Mucosa of gallbladder (tissue), 1 donor: ENCODE measurements at places on chromosomes 6 and 20.
A peak's percentile ranks its signal among the peaks of the same experiment; 100 is the strongest.

DNA sequence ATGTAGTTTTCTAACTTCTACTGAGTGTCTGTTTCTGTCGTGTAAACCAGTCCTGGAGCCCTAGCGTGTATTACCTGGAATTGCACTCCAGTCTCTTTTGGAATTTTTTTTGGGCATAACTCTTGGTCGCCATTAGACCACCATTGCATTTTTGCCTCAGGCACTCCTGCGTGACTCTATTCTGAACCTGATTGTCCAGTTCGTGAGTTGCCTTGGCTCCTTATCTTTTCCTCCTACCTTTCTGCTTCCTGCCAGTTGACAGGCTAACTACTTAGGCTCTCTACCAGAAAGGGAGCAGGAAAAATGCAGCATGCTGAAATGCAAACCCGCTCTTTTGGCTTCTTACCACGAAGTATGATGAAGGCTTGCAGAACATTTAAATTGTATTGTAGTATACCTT is 490.9 kb upstream of the SOX4 start:
- no peak for DNase-seq

DNA sequence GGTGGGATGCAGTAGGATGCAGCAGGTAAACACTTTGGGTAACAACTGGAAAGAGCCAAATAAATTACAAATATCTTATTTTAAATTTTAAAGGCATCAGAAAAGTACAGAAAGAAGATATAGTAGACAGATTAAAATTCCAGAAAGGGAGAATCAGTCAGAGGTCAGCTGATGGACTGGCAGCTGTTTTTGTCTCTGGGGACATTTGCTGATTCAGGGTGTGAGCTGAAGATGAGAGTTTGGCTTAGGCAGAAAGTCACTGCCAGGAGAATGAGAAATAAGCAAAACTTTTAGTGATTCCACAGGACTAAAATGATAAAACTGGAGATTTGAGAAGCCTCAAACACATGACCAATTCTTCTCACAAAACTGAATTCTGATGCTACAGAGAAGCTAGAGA is 39.5 kb downstream of the AHI1 start:
- no peak for DNase-seq

GRCh38 chr6:39086294-39086693 is 28.7 kb downstream of the SAYSD1 start:
- no peak for DNase-seq

GRCh38 chr6:455835-456234 is 64.3 kb downstream of the IRF4 start:
- no peak for DNase-seq

DNA sequence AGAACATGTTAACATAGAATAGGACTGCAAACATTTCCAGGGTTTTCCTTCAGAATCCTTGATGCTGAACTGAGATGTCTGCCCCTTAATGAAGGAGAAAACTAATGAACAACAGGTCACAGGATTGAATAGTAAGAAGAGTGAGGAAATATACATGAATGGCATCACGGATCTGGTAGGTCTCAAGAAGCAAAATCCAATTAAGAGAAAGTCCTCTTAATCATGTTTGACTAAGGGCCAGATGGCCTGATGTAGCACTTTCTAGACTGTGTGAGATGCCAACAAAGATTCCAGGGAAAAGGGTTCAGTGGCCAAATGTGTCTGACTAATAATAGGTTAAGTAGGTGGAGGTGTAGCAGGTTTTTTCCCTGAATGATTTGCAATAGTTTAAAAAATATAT is 13.7 kb upstream of the SHPRH start:
- DNase-seq: no peak

GRCh38 chr6:149212892-149213801 is 104.4 kb upstream of the TAB2 start:
- no peak for DNase-seq

- DNase-seq: no peak
Measured at GRCh38 chr20:4230651-4231050, 215.3 kb upstream of the RNF24 start.

GRCh38 chr6:119446115-119446554 is 96.6 kb upstream of the MAN1A1 start:
- no peak for DNase-seq

GRCh38 chr6:167879612-167880011 is 52.9 kb downstream of the AFDN start:
- DNase-seq: no peak

GRCh38 chr6:30202366-30202765 is 10.8 kb downstream of the TRIM26 start:
- no peak for DNase-seq

DNA sequence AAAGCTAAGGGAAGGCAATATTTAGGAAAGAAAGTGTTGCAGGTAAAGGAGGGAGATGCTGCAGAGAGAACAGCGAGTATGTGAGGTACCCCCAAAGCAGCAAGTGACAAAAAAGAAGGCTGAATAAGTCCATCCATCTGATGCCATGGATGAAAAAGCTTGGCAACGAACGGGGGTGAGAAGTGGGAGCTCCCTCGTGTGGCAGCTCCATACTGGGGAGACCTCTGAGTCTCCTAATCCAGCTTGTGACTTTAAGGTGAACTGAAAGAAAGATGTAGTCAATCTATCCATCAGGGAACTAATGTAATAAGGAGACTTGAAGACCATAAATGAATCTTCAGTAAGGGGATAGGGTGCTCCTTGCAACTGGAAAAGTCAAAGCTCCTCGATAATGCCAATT is 156.6 kb downstream of the OTOR start:
- DNase-seq: no peak

GRCh38 chr6:518218-518617 is 126.7 kb downstream of the IRF4 start:
- DNase-seq: no peak

GRCh38 chr6:144144996-144145395 is 5.3 kb upstream of the STX11 start:
- no peak for DNase-seq

DNA sequence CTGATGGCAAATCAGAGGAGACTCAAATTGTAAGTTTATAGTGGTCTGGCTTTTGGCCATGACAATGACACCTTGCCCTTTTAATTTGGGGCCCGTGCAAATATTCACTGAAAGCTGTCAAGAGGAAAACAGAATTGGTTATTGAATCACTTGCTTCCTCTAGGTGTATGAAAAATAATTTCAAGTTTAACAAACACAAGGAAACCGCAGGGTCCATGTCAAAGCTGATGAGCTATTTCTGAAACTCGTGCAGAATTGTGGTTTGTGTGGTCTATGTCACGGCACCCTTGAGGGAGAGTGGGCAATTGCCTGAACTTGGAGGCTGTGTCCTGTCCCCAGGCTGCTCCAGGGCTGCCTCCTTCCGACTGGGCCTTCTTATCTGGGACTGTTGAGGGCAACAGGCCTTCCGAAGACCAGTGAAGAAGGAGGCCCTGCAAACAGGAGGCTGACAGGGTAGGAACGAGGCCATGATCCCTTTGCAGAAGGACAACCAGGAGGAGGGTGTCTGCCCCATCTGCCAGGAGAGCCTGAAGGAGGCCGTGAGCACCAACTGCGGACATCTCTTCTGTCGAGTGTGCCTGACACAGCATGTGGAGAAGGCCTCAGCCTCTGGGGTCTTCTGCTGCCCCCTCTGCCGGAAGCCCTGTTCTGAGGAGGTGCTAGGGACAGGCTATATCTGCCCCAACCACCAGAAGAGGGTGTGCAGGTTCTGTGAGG is 788 bp downstream of the TRIM40 start:
- DNase-seq: no peak

- no peak for DNase-seq
Measured at GRCh38 chr6:53728570-53729194, 63.1 kb upstream of the KLHL31 start.

DNA sequence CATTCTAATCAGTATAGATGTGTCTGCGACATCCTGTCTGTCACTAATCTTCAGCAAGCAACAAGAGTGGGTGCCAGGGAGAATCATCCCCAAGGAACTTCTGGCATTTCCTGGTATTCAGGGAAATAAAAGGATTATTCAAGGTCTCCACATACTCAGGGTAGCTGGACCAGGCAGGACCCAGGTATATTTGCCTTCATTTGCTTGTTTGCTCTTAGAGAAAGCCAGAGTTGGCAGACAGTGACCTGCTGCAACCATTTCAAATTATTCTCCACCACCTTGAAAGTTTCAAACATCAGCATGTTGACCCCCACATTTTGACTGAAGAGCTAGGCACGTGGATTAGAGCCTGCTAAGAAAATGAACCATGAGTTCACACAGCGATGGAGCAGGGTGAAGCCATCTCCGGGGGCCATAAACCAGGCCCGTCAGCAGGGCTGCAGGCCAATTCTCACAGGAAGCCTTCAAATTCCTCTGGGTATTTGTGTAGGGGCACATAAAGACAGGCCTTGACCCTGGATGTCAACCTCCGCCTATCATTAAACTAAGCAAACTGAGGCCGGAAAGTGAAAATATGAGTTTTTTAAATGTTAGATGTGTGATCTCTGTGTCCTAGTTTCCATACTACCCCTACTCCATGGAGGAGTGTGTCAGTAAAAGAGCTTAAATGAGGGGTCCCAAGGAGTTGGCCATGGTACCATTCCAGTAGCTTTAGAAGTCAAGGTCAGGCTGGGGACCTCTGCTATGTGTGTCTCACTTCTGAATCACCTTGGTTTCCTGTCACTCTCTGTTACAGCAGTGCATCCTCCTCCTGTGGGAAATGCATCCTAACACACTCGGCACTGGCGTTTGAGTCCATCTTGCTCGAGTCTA is 32.9 kb downstream of the TRAM2 start:
- DNase-seq: no peak

- DNase-seq: no peak
Measured at GRCh38 chr6:149727793-149728498, 10.0 kb upstream of the LATS1 start.

GRCh38 chr20:30484009-30484748 is 773.3 kb upstream of the DEFB115 start:
- DNase-seq: no peak

GRCh38 chr6:119348748-119349360 is 707 bp downstream of the MAN1A1 start:
- no peak for DNase-seq

DNA sequence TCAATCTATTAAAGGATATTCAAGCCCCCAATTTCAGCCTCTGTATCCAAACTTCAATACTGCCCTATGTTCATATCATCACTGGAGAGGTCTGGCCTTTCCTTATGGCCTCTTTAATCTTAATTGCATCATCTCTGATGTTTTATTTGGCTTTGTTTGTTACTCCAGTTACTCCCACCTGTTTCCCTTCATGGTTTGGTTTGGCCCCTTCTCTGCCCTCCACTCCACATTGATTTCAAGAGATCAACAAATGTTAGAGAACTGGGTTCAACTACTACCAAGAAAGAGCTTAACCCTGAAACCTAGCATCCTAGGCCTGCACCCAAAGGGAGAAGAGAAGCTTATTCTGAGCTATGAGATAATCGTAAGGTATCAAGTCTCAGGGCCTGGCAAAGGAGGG is 221.6 kb downstream of the LAMA2 start:
- no peak for DNase-seq

GRCh38 chr20:62198931-62199330 is 16.1 kb downstream of the MTG2 start:
- DNase-seq: no peak

- no peak for DNase-seq
Measured at GRCh38 chr6:143753678-143754077, 75.9 kb downstream of the PHACTR2 start.

- DNase-seq: no peak
Measured at GRCh38 chr20:14744723-14745122, 407.3 kb upstream of the FLRT3 start.

DNA sequence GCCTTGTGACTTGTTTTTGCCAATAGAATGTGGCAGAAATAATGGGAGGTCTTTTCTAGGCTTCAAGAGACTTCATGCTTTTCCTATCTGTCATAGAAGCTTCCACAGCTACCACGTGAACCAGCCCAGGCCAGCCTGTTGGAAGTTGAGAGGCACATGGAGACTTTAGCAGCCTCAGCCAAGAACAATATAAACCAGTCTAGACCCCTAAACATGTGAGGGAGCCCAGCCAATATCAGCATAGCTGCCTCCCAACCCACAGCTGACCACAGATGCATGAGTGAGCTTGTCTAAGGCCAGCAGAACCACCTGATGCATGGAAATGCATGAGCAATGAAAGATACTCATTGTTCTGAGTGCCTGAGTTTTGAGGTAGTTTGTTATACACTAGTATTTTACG is 540.7 kb upstream of the BTBD3 start:
- no peak for DNase-seq

GRCh38 chr20:52219441-52219840 is 27.9 kb upstream of the ZFP64 start:
- DNase-seq: no peak

- DNase-seq: no peak
Measured at GRCh38 chr6:115896538-115897129, 164.1 kb downstream of the FRK start.

- no peak for DNase-seq
Measured at GRCh38 chr6:5103250-5103649, 18.1 kb downstream of the PPP1R3G start.

DNA sequence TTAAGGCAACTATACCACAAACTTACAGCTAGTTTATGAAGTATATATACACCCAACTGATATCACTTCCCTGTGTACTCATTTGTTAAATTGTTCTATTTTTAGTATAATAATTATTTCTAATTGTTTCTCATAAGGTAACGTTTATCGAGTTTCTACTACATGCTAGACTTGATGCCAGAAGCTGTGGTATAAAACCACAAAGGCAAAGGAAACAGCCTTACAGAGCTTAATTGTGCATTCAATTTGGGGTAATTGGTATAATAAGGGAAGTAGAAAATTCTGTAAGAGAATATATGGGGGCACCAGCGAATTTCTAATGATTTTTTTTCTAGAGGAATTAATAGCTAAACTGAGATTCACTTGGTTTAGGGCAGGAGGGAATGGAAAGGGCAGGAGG is 183.9 kb downstream of the GRM1 start:
- DNase-seq: no peak

DNA sequence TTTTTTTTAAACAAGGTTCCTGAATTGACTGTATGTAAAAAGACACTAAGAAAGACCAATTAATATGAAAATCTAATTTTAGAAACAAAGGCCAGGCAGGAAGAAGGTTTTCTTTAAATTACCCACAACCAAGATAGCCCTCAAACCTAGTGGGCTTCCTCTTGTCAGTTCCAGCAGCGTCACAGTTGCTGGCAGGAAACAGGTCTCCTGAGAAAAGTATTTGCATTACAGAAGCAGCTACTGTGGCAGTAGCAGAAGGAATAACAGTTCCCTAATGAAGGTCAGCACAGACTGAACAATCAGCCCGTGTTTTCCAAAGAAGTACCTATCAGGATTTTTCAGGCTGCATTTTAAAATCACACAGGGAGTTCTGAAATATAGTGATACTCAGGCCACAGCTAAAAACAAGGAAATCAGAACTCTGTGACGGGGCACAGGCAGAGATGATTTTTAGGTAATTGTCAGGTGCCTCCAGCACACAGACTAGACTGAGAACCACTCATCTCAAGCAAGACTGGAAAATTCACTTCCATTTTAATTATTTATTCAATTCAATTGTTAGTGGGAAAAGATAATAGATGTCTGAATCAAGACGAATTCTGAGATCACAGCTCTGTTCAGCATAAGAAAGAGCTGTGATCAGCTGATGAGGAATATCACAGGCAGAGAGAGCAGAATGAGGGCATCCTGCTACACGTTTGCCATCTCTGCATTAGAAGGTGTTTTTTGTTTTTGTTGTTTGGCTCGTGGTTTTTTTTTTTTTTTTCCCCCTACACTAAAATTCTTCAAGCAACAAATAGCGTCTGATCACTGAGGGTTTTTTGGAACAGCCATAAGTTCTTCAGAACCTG is 230.5 kb upstream of the KHDRBS2 start:
- DNase-seq: no peak

- no peak for DNase-seq
Measured at GRCh38 chr6:72464791-72465691, 156.8 kb upstream of the KCNQ5 start.

GRCh38 chr6:46773201-46773855 is 19.9 kb upstream of the MEP1A start:
- no peak for DNase-seq

GRCh38 chr6:108113557-108114519 is 39.3 kb upstream of the OSTM1 start:
- peak; percentile 19 for DNase-seq
